Activated CD4-positive, CD25-positive, alpha-beta regulatory T cell treated with anti-CD3 and anti-CD28 coated beads, Interleukin-2, amount 50 U/mL, for 72 hours (primary cell): ENCODE measurements at places on chromosomes 1 and 21.

DNA sequence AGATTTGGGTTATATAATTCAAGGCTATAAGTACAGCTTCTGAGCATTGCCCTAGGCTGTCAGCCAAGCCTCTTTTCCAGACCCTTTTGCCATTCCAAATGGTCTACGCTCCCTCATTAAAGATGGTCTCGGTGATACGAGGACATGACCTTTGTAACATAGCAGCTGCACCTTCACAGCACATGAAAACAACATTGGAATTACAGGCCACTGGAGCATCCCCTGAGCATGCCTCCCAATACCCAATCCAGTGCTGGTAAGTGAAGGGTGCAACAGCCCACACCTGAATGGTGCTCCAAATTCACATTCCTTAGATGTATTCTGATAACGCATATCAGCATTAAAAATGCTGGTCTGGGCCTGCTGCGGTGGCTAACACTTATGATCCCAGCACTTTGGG lies 20.1 kb upstream of the PTPRF start:
- no peak for DNase-seq

- no peak for DNase-seq
Observed at GRCh38 chr1:24874611-24875234, 55.4 kb downstream of the RUNX3 start.

DNA sequence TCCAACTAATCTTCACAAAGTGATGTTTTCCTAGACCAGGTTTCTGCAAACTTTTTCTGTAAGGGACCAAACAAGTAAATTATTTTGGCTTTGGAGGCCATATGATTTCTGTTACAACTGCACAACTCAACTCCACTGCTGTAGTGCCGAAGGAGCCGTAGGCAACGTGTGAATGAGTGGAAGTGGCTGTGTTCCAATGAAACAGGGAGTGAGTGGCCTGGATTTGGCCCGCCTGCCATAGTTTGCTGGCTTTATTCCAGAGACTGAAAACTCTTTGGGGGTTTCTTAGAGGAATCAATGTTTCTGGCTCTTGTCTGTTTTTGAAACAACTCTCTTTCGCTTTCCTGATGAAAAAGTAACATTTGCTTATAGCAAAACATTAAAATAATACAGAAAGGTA lies 12.6 kb upstream of the ACTL8 start:
- no peak for DNase-seq

GRCh38 chr1:107964336-107965109 lies 457 bp downstream of the VAV3 start:
- DNase-seq, result peak; percentile 48

DNA sequence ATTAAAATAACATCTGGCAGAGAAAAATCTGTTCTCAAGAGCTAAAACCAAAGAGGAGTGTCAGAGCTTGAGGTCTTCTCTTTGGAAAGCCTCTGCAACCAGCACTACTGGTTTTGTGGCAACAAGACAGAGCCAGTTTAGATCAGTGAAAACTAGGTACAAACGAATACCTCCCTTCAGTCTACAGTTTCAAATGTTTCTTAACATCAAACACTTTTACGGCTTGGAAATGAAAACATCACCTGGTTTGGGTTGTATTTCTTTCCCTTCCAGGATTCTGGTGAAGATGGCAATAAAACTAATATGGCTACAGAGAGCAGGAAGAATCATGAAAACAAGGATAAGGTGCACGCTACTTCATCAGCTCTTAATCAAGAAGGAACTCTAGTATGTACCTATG lies 339.4 kb upstream of the ESRRG start:
- no peak for DNase-seq

- no peak for DNase-seq
Observed at GRCh38 chr1:155529929-155530328, 32.7 kb downstream of the ASH1L start.

DNA sequence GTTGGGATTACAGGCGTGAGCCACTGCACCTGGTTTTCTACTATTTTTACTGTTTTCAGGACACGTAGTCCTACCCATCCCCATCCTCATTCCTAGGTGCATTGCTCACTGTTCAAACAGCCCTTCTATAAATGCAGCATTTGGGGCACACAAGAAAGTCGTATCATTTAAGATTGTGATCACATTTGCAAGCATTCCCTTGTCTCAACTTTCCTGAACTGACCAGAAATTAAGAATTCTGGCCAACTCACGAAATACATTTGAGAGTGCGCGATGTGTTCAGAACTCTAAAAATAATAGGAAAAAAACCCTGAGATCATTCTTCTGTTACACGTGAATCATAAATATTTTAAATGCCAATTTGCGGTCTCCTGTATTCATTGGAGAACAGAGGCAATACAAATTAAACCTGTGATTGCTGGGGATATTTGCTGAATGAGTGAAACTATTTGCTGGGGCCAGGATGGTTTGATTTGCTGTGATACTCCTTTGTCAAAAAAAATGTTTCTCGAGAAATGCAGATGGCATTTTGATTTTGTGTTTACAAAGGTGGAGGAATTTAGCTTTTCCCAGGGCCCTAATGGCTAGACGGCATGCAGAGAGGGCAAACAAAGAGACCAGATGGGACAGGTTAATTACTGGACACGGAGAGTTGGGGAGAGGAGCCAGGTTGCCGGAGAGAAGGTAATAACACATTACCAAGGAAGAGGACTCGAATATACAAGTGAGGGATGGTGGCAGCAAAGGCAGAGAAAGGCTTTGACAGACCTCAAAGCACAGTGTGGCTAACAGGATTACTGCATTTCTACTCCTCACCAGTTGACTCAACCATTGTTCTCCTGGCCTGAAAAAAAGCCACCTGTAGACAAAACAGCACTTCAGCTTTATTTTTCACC lies 38.4 kb downstream of the STPG1 start:
- DNase-seq, result no peak

DNA sequence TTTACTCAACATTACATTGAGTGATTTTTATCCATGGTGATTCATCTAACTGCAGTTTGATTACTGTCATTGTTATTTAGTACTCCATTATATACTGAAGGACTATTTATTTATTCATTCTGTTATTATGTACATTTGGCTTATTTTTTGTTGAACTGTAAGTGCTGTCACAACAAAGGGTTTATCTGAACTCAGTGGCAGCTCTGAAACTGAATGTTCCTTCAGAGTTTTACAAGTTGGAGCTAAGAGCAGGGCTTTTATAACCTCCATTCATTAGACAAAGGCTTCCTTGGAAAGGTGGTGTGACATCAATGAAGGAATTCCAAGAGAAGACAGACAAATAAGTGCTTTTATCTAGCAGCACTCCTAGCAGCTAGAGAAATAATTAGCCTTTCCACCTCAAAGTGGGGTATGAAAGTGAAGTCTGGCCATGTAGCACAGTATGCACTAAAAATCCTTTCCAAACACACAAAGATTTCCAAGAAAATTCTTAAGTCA lies 83.3 kb upstream of the GORAB start:
- no peak for DNase-seq

GRCh38 chr1:183444243-183444642 lies 26.1 kb upstream of the NMNAT2 start:
- no peak for DNase-seq

DNA sequence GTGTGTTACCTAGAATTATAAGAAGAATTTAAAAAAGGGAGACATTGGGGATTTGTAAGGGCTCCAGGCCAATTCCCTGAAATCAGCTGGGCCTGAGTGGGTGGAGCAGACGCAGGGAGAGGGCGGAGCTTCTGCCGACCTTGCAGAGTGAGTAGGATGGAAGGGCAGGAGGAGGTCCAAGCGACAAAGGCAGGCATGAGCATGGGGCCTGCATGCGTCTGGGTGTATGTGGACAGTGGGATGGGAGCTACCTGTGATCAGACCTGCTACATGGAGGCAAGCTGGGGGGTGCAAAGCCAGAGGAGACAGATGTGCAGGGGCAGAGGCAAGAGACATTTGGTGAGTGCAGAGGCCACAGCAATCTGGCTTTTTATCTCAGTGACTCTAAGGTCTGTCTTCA lies 105.3 kb upstream of the OLIG2 start:
- no peak for DNase-seq

DNA sequence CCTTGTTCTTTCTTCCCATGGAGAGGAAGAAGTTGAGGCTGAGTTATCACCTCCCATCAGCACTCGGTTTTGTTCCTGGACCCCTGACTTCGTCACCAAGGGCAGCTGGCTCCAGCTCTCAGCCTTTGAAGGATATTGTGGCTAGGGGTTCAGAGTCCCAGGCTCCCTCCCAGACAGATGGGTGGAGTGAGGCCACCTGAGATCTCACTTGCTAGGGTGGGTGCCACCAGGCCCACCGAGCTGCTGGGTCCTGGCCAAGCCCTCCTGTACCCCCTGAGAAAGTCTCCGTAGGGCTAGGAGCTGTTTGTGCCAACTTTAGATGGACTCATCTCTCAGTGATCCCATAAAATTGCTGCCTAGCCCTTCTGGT lies 6.9 kb downstream of the MX2 start:
- no peak for DNase-seq

DNA sequence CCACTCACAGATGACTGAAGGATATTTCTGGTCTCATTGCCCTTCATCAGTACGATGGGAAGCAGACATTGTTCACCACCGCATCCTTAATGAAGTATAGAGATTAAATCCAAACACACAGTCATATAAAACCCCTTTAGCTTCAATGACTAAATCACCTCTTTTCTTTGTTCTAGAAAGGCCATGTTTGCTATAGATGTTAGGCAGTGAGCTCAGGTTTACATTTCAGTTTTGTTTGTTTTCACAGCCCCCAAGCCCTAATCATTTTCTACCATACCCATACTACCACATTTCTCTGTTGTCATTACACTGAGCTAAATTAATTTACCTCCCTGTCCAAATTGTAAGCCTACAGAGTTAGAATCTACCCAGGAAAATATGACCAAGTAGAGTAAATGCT lies 385.1 kb downstream of the NTNG1 start:
- DNase-seq, result no peak

GRCh38 chr1:170663404-170664092 lies 383 bp upstream of the PRRX1 start:
- no peak for DNase-seq

DNA sequence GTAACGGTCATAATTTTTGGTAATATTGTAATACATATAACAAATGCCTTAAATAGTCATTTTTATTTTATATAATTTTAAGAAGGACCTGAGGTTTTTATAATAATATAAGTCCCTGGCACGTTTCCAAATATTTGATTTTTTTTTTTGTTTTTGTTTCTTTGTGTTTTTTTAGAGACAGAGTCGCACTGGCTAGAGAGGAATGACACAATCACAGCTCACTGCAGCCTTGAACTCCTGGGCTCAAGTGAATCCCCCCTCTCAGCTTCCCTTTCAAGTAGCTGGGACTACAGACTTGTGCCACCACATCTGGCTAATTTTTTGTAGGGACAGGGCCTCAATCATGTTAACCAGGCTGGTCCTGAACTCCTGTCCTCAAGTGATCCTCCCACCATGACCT lies 29.7 kb downstream of the ARHGAP29 start:
- DNase-seq, result no peak

- DNase-seq, result no peak
Observed at GRCh38 chr1:198269646-198269940, 112.8 kb downstream of the NEK7 start.

DNA sequence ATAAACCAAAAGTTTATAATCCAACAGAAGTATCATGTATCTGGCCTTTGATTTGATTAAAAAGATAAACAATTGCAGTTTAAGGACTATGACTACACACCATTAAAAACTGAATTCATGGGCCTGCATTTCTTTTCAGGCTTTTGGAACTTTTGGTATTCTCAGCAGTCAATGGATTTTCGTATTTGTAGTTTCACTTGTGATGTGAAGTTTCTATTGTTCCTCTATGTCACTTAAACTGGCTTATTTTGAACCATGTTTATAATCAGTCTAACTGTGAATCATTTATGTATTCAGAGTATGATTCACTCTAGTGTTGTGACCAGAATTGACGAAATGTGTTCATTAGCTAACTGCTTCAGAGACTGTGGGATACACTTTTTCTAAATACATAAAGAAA lies 132.9 kb downstream of the COQ8A start:
- DNase-seq, result no peak

DNA sequence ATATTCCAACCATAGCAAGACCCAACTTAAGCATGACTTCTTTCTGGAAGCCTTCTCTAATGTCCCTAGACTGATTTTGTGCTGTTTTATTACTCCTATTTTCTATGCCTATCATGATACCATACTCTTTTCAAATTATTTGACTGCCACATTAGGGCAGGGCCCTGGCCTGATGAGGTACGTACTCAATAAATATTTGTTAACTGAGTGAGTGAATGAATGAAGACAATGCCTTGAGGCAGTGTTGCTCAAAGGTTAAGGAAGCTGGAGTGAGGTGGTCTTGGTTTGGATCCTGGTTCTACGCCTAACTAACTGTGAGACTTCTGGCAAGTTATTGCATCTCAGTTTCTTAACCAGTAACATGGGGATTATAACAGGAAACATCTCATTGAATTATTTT lies 38.3 kb upstream of the BACH1 start:
- DNase-seq, result no peak

DNA sequence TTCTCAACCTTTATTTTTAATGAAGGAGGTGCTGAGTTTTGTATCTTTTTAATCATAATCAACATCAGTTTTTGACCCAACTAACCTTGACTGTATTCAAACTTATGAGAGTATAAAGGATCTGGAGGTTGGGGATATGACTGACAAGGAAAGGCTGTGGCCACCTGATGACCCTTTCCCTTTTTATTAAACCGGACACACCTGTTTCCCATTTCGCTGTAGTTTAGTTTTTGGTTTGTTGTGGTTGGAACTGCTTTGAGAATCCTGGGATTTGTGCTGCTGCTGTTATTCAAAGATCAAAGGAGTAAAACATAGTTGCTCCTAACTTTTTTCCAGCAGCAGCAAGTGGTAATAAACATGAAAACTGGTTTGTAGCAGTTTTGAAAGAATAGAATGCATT lies 12.4 kb downstream of the PRPF38A start:
- DNase-seq, result no peak
